GF-D8 (cell line): ENCODE measurements at places on chromosomes 13 and 19.

GRCh38 chr19:1512671-1513498, at the start of gene ADAMTSL5:
Gene ADAMTSL5 (minus strand): TSS chr19:1513019. CDS start chr19:1510943, 2,076 bp downstream.
- no peak for DNase-seq

DNA sequence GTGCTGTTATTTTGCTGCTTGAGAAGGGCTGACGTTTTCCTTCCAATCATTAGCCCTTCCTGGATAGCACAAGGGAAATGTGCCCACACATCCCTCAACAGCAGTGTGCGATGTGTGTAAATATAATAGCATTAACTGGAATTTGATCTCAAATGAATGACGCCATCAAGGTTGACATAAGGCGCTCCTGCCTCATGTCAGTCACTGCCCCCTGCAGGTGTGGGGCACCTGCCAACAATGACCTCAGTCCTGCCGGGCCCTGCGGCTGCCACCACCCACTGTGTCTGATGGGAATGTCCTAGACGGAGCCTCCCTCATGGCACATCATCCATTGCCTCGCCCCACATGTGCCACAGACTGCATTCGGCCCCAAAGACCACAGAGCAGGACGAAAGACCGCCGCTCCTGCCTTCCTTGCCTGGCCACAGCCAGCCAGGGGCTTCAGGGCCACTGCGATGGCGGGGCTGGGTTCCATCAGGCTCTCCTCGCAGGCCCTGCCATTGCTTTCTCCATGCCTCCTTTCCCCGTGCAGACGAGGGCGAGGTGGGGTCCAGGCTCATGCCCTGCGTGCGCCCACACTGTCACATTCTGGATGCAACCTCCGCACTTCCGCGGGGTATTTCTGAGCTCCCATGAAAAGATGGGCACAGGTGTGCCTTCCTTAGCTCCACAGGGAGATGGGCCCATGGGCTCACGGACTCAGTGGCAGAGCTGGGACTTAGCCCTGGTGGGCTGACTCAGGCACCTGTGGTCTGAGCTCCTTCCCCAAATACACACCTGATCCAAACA, 146.7 kb downstream of the SOX1 start:
- no peak for DNase-seq

DNA sequence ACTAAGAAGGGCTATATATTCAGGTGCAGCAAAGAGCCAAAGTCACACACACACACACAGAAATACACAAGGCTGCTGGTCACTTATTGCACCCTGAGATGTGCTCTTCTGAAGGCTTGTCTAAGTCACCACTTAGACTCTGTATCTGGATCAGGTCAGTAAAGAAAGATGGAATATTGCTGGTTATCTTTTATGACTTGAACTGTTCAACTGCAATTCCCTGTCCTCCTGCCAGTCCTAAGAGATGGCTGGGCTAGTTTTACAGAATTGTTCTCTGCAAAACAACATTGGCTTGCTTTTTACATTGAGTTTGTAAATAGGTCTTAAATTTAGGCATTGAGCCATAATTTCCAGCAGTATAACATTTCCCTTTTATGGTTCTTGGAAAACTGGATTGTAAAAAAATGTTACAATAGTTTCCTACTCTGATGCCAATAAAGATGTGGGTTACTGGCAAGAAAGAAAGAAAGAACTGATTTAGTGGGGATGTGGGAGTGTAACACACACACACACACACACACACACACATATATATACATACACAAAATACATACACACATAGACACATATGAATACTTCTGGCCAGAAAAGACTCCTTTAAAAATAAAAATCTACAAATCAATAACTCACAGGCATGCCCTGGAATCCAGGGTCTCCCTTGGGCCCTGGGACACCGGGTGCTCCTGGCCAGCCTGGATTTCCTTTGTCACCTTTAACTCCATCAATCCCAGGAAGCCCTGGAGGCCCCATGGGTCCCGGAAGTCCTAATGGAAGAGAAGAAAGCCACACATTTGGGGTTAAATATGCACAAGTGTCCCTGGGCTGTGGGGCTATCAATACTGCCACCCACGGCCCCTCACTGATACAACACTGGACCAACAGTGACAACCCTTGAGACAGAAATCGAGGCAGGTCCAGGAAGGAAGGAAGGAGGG, 137.7 kb downstream of the COL4A1 start:
- DNase-seq = peak; percentile 46

DNA sequence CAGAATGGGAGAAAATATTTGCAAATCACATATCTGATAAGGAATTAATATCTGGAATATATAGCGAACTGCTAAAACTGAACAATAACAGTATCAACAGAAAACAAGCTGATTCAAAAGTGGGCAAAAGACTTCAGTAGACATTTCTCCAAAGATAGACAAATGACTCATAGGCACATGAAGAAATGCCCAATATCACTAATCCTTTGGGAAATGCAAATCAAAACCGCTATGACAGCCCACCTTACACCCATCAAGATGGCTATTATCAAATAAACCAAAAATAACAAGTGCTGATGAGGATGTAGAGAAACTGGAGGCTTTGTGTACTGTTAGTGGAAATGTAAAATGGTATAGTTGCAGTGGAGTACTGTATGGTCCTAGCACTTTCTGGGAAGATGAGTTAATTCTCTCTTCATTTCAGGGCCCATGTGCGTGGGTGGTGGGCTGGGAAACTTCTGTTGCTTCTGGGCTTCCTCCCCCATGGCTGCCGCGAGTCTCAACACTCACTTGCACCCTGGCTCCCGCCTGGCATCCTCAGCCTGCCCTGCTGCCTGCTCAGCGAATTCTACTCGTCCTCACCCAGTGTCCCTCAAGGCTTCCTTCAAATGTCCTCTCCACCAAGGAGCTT, 12.4 kb upstream of the GJA3 start:
- no peak for DNase-seq

DNA sequence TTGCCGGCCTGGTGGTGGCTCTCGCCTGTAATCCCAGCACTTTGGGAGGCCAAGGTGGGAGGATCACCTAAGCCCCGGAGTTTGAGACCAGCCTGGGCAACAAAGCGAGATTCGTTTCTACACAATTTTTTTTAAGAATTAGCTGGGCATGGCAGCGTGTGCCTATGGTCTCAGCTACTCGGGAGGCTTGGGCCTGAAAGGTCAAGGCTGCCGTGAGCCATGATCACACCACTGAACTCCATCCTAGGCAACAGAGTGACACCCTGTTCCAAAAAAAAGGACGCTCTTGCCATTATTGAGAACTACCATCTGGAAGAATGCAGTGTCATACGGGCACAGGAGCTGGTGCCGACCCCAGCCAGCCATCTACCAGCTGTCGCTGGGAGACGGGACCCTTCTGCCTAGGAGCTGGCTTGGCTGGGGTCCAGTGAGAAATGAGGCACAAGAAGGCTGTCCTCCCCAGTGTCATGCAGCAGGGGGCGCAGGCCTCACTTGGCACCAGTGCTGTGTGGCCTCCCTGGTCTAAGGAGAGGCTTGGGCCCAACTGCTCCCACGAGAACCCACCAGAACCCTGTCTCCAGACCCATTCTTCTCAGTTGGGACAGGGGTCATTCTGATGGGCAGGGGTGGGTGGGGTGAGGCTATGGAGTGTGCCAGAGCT, 12.2 kb upstream of the RELB start:
- no peak for DNase-seq
